ENCODE measurements at places on chromosomes 1 and 21. TPM values are rescaled to one million over a fixed set of nuclear protein-coding genes. Genes with fewer than 3 reads are reported as not detected.

The LEMD1 gene
- 16.7 TPM for total RNA-seq

The CLDN8 gene
- 1.2 TPM for total RNA-seq

The CAPN8 gene
- 94.7 TPM for total RNA-seq

The UBXN11 gene
- total RNA-seq: 57.2 TPM

The MEF2D gene
- total RNA-seq: 33.5 TPM

Data from PC-9 (cell line).